Activated CD8-positive, alpha-beta memory T cell treated with anti-CD3 and anti-CD28 coated beads for 1 hour (primary cell): ENCODE measurements at places on chromosomes 3 and 15.
A peak's percentile ranks its signal among the peaks of the same experiment; 100 is the strongest.

DNA sequence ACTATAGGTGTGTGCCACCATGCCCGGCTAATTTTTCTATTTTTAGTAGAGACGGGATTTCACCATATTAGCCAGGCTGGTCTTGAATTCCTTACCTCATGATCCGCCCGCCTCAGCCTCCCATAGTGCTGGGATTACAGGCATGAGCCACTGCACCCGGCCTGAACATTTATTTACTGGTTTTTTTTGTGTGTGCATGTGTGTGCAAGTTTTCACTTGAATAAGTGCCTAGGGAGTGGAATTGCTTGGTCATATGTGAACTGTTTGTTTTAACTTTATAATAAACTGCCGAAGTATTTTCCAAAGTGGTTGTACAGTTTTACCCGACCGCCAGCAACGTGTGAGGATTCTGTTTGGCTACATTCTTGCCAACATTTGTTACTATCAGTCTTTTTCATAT lies 14.1 kb downstream of the BBS4 start:
- no peak for DNase-seq

- no peak for DNase-seq
Observed at GRCh38 chr3:78645628-78646310, 1122.0 kb downstream of the ROBO1 start.

DNA sequence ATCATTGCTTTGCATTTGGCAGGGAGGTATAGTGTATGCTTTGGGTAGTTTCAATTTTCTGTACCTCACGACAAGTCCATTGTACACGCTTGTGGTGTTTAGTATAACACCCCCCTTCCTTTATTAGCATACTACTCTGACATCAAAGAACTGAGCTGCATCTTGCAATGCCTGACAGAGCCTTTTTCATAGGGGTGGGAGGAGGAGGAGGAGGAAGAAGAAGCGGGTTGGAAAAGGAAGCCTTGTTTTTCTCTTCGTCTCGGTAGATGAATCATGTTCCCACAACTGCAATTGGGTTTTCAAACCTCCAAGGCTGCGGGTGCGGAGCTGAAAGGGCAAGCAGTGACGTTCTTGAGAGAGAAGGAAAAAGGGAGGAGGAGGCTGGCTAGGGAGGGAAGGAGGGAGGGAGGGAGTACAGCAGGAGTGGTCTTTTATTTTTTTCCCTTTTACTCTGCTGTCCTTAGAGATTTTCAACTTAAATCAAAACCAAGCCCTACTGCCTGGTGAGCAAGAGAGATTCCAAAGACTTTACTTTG lies 175.7 kb downstream of the KLHL25 start:
- peak; percentile 18 for DNase-seq

DNA sequence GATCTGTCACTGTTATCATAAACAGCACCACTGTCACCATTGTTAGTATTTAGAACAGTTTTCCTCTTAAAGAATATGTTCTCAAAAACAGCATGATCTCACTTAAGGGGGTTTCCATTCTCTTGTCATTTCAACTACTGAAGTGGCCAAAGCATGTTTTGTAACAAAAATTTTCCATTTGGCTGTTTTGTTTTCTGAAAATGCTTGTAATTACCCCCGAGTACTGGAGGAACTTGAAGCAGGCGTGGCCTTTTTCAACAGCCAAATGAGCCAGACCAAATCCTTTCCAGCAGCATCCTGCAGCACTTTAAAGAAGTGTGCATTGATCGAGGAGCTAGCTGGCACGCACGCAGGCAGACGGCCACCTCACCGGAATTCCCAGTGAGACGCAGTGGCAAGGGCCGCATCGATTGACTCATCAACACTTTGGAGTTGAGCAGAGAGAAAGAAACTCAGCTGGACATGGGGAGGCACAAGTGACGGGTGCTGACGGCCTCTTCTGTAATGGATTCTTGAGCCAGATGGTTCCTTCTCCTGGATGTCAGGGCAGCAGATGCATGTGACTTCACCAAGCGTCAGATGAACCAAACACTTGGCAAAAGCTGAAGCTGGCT lies 234.3 kb upstream of the IGF1R start:
- no peak for DNase-seq

DNA sequence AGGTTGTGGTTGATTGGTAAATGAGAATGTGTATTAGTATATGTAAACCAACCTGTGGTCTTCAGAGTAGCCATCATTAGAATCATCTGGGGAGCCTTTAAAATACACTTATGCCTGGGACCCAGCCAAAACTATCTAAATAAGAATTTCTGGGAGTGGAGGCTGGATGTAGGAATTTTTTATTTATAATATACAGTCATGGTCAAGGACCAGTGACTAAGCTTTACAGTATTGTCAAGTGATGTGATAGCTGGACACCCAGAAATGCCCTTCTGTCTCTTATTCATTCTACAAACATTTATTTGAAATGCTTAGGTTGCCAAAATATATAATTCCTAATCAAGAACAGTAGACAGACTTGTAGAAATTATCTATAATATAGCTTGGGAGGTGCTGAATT lies 132.2 kb downstream of the MBNL1 start:
- DNase-seq: no peak

DNA sequence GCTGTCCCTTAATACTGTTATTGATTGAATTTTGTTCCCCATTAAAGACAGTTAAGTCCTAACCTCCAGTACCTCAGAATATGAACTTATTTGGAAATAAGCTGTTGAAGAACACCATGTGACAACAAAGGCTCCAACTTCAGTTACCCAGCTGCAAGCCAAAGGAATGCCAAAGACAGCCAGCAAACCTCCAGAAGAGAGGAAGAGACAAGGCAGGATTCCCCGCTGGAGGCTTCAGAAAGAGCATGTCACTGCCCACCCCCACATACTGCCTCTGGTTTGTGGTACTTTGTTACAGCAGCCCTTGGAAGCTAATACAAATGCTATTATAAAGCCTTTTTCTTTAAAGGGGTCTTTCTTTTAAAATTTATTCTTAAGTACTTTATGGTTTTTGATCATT lies 18.4 kb upstream of the NEK10 start:
- DNase-seq: no peak

DNA sequence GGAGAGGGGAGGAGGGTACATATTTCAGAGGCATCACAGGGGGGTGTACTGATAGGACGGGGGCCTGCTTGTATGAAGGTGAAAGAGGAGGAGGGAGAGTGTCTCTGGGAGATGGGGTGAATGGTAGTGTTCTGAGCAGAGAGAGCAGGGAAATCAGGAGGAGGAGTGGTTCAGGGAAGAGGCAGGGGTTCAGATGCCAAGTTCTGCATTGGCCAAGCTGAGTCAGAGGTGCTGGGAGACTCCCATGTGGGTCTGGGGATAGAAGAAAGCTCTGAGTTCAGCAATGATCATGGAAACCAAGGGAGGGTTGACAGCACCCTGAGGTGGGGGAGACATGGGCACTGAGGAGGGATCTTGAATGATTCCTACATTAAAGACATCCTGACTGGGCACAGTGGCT lies 3.0 kb downstream of the CYP8B1 start:
- DNase-seq: no peak

GRCh38 chr3:168285506-168285905 lies 189.8 kb upstream of the GOLIM4 start:
- DNase-seq: no peak

- no peak for DNase-seq
Observed at GRCh38 chr15:28889346-28889745, 3.6 kb downstream of the APBA2 start.

DNA sequence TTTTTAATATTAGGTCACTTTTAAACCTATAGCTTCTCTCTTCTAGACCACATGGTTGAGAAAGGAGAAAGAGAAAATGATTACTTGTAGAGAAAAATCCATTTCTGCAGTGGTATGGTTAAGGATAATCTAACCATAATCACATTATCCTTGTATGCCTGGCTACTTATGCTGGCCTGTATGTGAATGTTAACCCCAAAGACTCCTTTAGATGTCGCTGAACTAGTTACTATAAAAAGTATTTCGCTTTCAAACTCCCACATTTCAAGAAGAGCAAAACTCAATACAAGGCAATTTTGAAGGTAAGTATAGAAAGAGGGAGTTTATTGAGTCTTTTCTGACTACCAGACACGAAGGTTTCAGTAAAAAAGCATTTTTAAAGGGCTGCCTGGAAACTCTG lies 2.2 kb downstream of the KCTD6 start:
- DNase-seq: no peak

GRCh38 chr3:43692971-43693370 lies 2.2 kb downstream of the ABHD5 start:
- DNase-seq: no peak

GRCh38 chr15:77070180-77070494 lies 772 bp downstream of the TSPAN3 start:
- DNase-seq: no peak

- DNase-seq: peak; percentile 14
Observed at GRCh38 chr15:73265536-73266153, 103.1 kb downstream of the HCN4 start.

- DNase-seq: no peak
Observed at GRCh38 chr3:23099677-23100076, 103.5 kb upstream of the UBE2E2 start.

GRCh38 chr15:98983334-98983733 lies 24.3 kb downstream of the PGPEP1L start:
- DNase-seq: no peak

- no peak for DNase-seq
Observed at GRCh38 chr15:59200560-59200959, 6.1 kb upstream of the LDHAL6B start.

DNA sequence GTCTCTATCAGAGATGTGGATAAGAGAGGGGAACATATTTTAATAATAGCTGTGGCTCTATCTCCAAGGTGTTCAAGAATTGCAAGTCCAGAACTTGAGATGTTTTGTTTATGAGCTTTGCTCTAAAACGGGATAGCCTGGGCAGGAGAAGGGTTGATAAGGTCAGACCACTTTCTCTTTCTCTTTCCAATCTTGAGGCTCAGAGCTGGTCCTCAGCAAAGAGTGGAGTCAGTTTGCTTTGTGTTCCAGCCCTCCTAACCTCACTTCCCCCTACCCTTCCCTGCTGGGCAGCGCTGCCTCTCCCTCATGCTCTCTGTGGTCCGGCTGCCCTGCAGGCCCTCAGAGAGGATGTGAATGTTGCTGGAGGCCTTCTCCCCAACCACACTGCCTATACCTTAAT lies 13.8 kb downstream of the KLHL6 start:
- no peak for DNase-seq

GRCh38 chr3:126965526-126966080 lies 17.3 kb upstream of the PLXNA1 start:
- DNase-seq: no peak

- no peak for DNase-seq
Observed at GRCh38 chr3:122272879-122273278, 52.2 kb upstream of the CSTA start.

DNA sequence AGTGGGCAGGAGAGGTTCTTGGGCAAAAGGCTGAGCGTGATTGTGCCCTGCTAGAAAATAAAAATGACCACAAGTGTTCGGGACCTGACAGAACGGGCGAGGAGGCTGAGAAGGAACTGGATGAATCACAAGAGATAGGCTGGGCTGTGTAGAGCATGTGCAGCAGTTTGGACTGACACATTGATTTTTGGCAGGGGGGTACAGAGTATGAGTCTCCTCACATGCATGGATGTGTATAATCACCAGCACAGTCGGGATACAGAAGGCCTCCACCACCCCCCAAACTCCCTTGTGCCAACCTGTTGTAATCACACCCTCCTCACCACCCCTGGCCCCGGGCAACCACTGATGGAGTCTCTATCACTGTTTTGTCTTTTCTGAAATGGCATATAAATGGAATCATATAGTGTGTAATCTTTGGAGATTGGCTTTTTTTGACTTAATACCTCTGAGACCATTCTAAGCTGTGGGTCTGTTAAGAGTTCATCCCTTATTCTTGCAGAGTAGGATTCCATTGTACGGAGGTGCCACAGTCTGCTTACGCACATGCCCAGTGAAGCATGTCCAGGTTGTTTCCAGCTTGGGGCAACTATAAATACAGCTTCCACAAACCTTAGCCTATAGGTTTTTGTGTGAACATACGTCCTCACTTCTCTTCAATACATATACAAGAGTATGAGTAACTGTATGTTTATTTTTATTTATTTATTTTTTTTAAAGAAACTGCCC lies 438.8 kb downstream of the FOXP1 start:
- DNase-seq: no peak

GRCh38 chr3:135966271-135966961 lies 888 bp downstream of the PPP2R3A start:
- no peak for DNase-seq

DNA sequence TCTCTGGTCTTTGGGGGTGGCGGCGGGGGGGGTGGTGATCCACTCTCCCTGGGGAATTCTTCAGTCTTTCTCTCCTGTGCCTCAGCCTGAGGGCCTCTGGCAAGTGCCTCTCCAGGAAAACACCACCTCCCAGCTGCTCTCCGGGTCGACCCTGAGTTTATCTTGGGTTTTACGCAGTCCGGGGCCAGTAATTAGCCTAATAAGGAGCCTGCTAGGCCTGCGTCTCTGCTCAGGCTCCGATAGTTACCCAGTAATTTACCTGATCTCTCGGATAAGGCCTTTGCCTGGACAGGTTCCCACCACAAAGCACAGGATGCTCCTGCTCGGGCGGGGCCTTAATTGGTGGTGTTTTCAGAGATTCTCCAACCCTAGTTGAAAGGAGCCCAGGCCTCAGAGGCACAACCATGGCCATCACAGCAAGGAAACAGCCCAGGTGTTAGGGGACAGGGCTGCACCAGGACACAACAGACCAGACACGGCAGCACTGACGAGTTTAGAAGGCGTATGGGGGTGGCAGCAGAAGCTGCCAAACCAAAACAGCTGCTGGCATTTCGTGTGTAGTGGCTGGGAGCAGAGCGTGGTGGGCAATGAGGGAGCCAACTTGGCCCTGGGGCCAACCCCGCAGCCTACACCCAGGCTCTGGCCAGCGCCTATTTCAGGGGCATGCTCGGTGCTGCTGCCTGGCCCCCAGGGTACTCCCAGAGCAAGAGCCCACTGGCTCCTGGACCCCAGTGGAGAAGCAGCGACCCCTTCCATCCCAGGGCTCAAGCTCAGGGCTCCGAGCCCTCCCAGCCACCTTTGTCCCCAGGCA lies 71.4 kb downstream of the KLF13 start:
- DNase-seq: no peak

DNA sequence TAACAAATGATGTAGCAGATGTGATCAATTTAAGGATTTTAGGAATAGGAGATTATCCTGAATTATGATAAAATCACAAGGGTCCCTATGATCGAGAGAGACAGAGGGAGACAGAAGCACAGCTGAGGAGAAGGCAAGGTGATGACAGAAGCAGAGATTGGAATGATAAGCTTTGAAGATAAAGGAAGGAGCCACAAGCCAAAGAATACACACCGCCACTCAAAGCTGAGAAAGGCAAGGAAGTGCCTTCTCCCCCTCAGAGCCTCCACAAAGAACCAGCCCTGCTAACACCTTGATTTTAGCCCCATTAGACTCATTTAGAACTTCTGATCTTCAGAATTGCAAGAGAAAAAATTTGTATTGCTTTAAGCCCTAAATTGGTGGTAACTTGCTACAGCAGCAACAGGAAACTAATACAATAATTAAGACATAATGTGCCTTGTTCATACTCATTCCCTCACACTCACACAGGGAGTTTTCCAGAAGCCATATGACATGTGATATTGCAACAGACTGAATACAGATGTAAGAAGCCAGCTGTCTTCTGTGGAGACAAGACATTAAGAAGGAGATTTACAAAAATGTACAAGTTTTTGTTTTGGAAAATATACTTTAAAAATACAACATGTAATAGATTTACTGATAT lies 38.2 kb downstream of the TRANK1 start:
- no peak for DNase-seq
